ENCODE measurements at places on chromosomes 1 and 21.

DNA sequence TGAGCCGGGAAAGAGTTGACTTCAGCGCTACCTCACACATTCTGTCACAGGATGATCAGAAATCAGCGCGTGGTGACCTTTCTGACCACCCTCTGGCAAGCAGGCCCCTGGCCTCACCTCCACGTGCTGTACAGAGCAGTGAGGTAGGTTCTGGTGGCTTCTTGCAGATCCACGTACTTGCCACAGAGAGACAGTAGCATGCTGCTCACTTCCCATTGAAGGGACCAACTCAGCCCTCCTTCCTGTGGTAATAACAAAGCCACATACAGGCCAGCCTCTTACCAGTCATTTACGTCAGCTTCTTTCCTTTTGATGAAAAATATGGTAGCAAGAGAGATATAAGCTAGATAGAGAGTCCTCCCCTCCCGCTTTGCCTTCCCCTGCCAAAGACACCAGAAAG is 200.7 kb downstream of the CHRM3 start:
- DNase-seq: no peak

GRCh38 chr1:18414321-18414720 is 66.4 kb upstream of the KLHDC7A start:
- no peak for DNase-seq

- no peak for DNase-seq
Measured at GRCh38 chr1:223784541-223784940, 61.2 kb downstream of the TP53BP2 start.

GRCh38 chr1:35475856-35476674 is 81.1 kb downstream of the KIAA0319L start:
- no peak for DNase-seq

DNA sequence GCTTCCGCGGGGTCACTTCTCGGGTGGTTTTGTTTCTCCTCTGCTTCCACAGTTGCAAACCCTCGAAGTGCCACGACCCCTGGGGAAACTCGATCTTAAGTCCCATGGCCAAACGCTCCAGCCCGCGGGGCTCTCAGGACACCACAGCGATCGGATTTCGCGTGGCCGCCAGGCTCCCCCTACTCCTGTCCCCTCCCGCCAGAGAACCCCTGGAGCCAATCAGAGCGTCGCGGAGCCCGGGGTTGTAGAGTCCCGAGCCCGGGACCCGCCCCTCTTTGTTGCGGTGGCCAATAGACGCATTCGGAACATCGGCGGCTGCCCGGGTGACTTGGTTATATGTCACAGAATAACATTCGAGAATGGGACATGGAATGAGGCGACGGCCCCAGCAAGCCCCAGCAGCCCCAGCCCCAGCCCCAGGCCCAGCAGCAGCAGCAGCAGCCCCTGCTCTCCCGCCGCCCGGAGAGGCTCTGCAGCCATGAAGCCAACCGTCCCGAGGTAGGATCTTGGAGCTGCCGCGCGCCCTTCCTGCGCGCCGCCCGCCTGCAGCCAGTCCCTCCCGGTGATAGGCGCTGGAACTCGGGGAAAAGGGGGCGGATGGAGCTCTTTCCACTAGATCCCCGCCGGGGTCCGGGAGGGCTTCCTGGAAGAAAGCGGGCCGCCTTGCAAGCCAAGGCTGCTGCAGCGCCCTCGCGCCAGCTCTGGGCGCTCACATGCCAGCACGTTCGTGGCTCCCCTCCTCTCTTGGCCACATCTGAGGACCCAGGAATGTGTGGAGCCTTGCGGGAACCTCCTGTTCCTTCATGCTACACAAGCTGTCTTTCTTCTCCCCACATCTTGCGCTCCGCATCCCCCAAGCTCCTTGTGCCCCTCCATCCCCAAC is at the start of gene VASH2:
Gene VASH2, plus strand, starts transcription at position 299 of the 883 bp plus-strand sequence. CDS start 1,002 bp downstream, outside the sequence.
- peak; percentile 88 for DNase-seq

DNA sequence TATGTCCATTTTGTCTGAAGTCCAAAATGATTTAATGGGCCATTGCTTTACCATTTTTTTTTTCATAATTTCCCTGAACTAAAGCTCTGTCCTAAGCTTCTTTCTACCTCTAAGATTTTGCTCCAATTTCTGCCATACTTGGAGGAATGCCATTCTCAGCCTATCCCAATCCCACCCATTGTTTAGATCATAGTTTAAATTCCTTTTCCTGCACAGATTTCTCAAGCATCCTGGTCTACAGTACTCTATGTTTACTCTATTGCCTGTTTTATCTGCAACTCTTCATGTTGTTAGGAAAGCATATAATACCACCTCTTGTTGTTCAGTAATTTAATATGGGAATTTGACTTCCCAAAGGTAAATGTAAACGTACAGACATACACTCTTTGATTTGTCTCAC is 30.8 kb downstream of the ADAMTS1 start:
- DNase-seq: no peak

GRCh38 chr1:200627575-200628222 is 7.1 kb upstream of the KIF14 start:
- no peak for DNase-seq

DNA sequence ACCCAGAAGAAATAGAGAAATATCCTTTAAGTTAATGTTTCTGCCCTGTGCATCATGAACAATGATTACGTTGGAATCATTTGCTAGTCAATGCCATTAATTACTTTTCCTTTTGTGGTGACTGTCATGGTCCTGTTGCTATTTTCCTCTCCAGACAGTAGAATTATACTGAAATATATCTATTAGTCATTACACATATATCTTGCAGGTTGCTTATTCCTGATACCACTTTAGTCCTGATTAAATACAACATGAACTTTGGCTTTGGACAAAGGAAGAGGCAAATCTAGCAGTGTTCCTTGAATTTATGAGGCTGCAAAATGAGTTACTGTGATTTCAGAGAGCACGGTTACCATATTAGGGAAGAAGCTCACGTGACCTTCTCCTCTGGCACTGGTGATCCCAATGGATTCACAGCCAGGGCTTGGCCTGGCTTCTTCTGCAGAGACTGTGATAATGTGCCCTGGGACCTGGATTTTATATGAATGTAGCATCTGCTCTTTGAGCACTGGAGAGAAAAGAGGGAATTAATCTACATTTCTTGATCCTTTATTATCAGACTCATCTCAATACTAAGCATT is 12.4 kb upstream of the KRTAP19-8 start:
- DNase-seq: no peak

GRCh38 chr1:220219865-220220698 is 52.2 kb downstream of the RAB3GAP2 start:
- no peak for DNase-seq

DNA sequence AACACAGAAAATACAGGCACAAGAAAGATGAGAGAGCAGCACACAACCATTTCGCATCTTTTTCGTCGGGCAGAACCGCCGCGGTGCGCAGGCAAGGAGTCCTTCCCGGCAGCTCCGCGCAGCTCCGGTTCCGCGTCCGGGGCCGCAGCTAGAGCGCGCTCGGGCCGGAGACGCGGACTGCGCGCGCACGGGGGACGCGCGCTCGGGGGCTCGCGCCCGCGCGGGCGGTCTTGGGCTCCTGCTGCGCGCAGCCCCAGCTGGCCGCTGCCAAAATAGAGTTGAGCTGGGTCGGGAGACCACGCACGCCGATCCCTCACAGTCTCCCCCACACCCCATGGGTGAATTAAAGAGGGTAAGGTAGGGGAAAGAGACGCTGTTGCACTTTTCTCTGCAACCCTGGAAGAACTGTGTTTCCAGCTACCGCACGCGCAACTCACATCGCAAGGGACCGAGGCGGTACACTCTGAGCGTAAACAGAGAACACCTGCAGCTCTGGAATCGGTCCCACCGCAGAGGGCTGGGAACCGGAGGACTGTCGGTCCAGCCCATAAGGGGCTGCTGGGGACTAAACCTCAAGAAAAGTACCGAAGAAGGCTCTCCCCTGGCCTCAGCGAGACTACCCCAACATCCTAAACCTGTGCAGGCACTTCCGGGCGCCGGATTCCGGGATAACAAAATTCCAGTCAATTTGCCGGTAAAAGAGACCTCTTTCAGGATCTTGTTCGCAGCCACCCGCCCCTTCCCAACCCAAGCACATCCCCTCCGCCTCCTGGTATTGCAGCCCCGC is 1.7 kb downstream of the NR5A2 start:
- peak; percentile 81 for DNase-seq

DNA sequence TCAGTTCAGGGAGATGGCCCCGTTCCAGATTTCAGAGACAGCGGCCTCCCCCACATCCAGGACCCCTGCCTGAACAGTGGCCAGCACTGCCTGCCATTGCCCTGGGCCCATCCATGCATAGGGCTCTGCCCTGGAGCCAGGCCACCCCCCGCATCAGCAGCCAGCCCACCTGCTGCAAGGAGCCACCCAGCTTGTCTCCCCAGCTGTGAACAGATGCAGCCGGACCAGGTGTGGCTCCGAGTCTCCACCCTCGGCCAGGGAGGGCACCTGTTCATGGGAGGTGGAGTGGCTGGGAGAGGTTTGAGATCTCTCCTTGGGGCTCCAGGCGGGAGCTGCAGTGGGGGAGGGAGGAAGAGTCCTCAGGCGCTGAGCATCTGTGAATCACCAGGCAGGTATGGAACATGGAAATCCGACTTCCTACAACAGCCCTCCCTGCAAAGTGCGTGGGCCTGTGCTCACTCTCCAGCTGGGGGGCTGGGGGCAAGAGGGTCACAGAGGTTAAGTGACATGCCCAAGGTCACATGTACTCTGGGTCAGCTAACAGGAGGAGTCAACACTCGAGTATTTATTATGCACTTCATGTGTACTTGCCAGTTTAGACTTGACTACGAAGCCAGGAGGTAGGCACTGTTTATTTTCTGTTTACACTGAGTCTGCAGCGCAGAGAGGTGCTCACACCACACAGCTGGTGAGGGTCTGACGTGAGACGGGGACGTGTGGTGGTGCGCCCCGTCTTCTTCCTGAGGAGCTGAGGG is 4.8 kb upstream of the HES5 start:
- peak; percentile 82 for DNase-seq
